ENCODE measurements at places on chromosomes 1 and 21.

DNA sequence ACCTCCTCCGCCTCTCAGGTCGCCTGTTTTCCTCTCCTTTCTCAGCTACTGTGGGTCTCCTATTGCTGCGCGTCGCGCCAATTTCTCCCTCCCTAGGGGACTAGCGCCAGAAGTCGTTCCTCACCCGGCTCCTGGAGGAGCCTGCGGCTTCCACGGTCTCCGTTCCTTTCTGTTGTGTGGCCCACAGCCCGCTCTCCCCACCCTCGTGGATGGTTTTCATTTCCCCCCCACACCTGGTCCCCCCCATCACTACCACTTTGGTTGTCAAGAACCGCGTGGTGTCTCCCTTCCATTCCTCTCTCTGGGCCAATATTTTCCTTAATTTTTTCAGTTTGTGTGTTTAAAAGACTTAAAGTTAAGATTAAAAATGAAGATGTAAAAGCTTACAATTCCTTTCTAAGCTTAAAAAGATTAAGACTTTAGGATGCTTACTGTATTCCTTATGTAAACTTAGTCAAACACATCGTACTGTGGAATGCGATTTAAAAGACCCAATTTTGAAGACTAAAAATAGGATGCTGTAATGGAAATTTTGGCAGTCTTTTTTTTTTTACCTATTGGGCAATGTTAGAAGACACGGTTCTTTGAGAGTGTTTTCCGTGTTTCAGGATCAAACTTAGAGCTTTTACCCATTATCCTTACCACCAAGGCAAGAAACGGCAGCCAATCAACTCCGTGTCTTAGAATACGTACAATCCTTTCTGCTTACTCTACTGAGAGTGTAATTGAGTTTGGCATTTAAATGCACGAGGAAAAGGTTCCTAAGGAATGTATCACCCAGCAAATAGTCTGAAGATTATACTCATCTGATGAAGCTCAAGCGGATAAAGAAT is 773 bp downstream of the CNST start:
- DNase-seq, result peak; percentile 78

DNA sequence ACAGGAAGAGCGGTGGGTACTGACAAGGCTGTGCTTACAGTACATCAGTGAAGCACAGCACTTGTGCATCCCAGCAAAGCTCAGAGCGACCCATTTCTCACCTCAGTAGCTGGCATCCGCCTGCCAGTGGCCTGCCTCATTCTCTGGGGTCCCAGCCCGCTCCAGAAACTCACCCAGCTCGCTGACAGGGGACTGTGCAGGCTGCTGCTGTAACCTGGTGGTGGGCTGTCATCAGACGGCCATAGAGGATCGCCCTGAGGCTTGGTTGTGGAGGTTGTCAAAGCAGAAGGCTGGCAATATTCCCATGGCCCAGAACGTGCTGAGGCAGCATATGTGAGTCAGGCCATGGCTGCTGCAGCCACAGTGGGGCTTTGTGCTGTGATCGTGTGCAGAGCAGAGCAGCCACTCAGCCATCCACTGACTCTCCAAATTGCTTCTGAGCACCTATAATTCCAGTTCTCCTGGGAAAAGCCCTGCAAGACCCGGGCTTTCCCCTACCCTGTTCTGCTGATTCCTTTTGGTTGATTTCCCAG is 13.6 kb upstream of the GPR137B start:
- no peak for DNase-seq

- no peak for DNase-seq
These were observed 67.6 kb downstream of the FHAD1 start for GRCh38 chr1:15314328-15315281.

GRCh38 chr21:34844924-34845238 is 176.1 kb downstream of the CLIC6 start:
- no peak for DNase-seq
